ENCODE measurements at places on chromosomes 7 and 10.

DNA sequence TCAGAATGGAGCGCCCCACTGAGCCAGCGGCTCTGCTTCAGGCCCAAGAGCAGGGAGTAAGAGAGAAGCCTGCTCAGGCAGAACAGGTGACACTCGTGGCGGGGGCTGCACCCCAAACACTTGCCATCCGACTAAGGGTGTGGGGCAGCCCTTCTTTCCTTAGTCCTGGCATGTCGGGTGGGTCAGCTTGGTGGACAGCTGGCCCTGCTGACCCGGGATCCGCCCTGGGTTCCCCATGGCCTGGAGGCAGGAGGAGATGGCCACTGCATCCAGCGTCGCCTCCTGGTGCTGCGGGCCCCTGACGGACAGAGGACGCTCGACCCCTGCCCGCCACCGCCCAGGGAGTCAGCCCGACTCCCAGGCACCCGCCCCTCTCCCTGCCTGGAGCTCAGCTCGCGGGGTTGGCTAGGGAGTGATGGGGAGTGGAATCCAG, 1.2 kb upstream of the PAOX start:
- no peak for DNase-seq

DNA sequence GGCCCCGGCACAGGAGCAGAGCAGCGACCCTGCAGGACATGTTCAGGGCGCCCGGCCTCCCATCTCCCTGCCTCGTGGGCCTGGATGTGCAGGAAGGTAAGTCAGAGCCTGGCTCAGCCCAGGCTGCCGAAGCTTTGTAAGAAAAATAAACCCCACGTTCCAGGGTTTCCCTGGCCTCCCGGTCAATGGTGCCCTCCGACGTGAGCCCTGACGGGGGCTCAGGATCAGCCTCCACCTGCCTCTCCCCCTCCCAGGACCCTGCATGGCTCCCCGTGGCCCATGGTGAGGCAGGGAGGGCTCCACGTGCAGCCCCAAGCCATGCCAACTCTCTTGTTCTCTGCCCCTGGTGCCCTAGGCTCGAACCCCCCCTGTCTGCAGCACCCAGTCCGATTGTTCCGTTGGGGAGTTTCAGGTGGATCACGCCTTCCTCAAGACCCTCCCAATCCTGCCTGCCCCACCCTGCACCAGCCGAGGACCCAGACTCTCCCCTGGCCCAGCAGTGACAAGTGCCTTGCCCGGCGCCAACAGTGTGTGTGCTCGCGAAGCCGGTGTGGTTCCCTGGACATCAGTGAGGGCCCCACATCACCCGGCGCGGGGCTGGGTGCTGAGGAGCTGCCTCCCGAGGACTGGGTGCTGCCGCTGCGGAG, 73.2 kb downstream of the PDGFA start:
- no peak for DNase-seq

DNA sequence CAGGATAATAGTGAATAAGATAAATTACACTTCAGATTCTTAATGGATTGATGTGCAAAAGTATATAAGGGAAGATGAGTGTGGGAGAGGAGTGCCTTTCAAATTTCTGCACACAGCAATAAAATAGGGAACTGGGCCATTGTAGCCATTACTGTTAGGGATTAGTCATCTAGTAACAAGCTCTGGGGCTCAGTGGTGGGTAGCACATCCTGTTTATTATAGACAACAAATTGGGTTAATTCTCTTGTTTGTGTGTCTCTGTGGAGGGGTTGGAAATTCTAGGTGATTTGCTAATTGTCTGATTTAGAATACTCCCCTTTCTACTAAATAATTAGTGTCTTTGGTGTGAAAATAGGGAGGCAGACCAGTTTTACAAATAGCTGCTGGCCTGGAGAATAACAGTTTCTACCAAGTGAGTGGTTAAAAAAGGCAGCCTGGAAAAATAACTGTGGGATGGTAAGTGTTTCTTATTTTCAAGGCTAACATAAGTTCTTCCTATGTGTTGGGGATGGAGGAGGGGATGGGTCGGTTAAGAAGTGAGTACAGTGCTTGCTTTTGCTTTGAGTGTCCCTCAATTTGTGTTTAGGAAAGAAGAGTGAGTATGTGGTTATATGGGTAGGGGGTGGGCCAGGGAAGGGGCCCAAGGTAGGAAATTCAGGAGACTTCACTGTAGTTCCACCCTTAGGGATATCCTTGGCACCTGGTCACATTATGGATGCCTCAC, 43.3 kb upstream of the TMEM248 start:
- DNase-seq = no peak

- no peak for DNase-seq
These were observed 191.3 kb downstream of the FGFR2 start for GRCh38 chr10:121406823-121407545.

DNA sequence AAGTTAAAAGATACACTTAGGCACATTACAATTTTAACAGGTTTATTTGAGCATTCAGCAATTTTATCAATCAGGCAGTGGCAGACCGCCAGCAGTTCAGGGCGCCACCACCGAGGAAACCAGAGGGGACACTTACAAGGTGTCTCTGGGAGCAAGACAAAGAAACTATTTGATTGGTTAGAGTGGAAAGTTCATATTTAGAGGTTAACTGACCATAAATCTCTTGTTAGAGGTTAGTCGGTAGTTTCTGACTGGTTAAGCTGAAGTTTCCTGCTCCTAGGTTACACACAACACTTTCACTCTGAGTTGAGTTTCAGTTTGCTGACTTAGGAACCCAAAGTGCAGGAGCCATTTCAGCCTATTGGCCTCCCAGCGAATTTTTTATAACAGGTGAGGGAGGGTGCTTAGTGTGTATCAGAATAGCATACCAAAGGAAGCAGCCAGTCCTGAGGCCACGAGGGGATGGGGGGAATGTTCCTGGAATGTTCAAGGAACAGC, 10.8 kb upstream of the PVRIG start:
- no peak for DNase-seq
